ENCODE measurements at places on chromosomes 7 and 10.

GRCh38 chr7:76514926-76515771 lies 4.8 kb downstream of the UPK3B start:
- DNase-seq = no peak

- DNase-seq = no peak
Measured at GRCh38 chr7:66832531-66833351, 88.3 kb upstream of the TMEM248 start.

- no peak for DNase-seq
Measured at GRCh38 chr10:14302035-14302434, 28.7 kb downstream of the FRMD4A start.

DNA sequence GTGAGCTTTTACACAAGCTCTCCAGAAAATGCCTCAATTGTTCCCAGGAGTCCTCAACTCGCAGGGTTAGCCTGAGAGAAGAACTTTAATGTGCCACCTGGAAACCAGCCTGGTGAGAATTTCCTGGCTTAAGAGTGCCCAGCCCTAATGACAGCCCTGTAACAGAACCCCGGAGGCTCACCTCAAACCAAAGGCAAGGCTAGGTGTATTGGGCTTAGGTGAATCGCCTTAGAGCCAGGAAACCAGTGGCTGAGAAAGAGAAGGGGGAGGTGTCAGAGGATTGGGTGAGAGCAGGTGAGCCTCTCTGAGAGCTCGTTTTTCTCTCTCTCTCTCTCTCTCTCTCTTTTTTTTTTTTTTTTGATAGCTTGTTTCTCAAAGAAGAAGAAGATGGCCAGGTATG lies 7.3 kb downstream of the OCM2 start:
- no peak for DNase-seq

- DNase-seq = no peak
Measured at GRCh38 chr10:89929282-89930026, 228.1 kb downstream of the KIF20B start.

- no peak for DNase-seq
Measured at GRCh38 chr10:66832781-66833422, 92.9 kb upstream of the LRRTM3 start.

- DNase-seq = no peak
Measured at GRCh38 chr7:128202287-128202957, 38.7 kb upstream of the LEP start.

DNA sequence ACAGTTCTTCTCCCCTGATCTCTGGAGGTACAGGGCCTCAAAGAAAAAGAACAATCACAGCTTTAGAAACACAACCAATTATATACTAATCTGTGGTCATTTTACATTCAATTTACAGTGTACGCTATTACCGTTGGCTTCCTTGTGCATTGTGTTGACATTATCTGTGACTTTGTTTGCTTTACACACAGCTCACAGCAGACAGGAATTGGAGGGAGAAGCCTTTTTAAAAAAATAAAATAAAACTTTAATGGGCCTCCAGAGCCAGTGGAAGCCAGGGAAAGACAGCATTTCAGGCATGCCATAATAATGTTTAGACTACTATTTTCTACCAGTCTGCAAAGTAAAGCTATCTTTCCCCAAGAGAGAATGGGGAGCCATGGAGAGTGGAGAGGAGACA lies 179.0 kb upstream of the ADO start:
- DNase-seq = no peak

DNA sequence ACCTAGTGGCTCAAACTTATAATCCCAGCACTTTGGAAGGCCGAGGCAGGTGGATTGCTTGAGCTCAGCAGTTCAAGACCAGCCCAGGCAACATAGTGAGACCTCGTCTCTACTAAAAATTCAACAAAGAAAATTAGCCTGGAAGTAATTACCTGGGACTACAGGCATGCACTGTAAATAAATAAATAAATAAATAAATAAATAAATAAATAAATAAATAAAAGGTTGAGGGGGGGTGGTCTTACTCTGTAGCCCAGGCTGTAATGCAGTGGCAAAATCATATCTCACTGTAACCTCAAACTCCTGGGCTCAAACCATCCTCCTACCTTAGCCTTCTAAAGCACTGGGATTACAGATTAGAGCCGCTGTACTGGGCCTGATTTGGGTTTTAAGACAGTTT lies 50.5 kb downstream of the RALA start:
- no peak for DNase-seq

- no peak for DNase-seq
Measured at GRCh38 chr10:70537398-70538194, 59.0 kb downstream of the PALD1 start.

DNA sequence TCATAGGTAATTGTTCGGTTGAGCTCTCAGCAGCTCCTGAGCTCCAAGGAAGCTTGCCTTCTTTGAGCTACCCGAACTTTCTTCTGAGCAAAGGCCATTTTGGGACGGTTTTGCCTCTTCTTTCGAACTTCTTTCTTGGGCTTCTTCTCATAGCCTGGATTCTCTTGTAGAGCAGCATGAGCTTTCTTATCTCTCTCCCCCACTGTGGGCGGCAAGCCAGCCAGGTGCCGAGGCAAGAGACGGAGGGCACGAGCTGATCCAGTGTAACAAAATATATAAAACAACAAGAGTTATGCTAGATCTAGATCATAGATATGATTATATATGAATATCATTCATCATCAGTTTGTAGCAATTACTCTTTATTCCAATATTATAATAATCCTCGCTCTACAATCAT lies 16.5 kb upstream of the KNDC1 start:
- DNase-seq = no peak

DNA sequence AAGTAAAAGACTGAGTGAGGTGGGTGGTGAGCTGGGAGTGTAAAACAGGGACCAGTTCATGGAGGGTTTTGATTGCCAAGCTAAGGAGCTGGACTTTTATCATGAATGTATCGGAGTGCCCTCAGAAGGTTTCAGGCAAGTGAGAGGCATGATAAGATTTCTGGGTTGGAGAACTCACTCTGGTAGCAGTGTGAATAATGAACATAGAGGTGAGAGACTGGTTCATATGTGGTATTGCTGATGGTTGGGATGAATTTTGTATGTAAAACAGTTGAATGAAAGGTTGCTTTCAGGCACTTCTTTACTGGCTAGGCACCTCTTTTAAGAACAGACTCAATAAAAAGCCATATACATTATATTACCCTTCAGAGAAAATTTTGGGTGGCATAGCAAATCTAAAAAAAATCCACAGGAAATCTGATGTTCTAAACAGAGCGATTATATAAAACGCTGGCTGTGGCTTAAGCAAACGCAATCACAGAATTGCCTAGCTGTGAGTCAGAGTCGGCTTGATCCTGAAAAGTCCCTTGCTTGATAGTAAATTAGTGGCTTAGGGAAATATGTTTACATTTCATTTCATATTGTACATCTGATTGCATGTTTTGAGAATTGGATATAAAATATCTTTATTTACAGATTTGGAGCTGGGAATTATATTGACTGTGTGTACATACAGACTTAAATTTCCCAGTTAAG lies 92.9 kb upstream of the HDAC9 start:
- DNase-seq = no peak

- no peak for DNase-seq
Measured at GRCh38 chr7:14286036-14286435, 296.6 kb upstream of the ETV1 start.

DNA sequence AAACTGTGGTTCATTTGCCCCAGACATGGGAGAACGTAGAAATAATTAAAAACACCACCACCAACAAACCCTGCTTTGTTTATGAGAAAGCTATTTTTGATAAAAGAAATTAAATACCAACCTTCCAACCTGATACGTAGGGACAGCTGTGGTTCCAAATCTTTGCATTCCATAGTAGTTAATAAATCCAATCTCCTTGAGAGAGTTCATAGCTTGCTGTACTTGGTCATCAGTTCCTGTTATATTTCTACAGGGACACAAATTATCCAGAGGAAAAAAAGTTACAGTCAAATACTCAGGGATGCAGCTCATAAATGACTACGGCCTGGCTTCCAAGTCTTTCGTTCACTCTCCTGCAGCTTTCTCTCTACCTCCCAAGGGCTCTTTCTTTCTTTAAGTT lies 41.1 kb downstream of the PUS7 start:
- DNase-seq = no peak

DNA sequence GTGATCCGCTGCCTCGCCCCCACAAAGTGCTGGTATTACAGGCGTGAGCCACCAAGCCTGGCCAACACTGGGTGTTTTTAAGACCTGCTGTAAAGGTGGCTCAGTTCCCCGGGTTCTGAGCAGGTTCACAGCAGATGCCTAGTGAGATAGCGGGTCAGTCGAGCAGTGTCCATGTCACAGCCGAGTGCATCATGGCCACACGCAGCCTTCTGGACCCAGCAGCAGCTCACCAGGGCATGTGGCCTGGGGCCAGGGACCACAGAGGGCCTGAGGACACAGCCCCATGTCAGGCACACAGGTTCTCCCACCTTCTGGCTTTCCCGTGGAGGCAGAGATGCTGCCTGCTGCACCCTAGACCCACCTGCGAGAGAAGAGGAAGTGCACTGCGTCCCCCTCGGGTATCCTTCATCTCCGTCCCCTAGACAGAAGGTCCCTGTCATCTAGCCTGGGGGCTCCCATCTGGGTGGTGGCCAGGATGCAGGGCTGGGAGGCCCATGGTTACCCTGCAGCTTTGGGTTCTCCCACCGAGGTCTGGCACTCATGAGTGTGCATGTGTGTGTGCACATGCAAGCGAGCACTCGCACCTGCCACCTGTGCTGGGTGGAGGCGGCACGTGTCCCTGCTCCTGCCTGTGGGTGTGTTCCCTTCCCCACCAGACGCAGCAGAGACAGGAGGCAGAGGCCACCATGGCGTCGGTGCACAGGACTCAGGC lies 98.6 kb downstream of the NKX6-2 start:
- no peak for DNase-seq

DNA sequence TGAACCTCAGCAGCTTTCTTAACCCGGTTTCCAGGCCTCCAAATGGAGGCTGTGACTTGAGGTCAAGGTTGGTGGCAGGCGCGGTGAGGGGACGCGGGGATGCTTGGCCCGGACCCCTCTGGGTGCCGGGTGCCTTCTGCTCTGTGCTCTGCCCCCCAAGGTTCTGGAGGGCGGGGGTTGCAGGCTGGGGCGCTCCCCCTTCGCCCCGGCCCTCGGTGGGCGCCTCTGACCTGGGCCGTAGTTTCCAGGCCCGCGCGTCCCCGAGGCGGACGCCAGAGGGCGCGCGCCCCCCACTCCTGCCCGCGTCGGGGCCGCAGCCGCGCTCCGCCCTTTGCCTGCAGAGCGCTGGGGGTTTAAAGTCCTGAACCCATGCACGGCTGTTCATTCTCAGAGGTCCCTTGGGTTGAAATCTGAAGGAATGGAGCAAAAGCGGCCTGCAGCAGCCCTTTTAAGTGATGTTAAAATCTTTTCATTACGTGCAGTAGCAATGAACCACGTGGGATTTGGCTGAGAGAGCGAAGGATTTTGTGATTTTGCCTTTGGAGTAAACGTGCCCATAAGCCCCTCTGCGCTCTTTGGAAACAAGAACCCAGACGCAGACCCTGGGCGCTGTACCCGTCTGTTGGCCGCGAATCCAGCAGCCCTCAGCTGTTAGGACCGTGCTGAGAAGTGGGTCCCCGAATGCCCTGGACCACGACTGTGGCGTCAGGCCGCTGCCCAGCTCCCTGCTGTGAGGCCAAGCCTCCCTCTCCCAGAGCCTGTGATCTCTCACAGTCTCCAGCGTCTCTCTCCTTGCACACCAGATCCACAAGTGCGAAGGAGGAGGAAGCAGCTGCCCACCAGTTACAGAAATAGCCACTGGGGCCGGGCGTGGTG lies 135.0 kb downstream of the ACTR3B start:
- DNase-seq = no peak
